Right forelimb (tissue), 1 donor: ENCODE measurements at places on chromosomes 6 and 20.

GRCh38 chr6:37624606-37625574 is 72.8 kb downstream of the MDGA1 start:
- peak; percentile 67 for DNase-seq

DNA sequence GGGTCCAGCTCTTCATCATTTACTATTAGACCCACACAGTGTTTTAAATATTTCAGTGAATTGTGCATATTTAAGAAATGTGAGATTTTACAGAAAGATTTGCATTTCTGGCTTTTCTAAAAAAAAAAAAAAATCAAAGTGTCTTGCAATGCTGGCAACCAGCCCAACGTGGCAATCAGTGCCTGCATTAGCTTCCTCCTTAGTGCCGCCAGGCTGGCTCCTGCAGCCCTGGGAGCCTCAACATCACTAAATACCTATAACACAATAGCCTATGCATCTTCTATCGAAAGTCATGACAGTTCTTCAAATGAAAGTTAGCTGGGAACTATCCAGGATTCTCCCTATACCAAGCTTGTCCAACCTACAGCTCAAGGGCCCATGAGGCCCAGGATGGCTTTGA is 9.4 kb upstream of the CD93 start:
- DNase-seq, result no peak

DNA sequence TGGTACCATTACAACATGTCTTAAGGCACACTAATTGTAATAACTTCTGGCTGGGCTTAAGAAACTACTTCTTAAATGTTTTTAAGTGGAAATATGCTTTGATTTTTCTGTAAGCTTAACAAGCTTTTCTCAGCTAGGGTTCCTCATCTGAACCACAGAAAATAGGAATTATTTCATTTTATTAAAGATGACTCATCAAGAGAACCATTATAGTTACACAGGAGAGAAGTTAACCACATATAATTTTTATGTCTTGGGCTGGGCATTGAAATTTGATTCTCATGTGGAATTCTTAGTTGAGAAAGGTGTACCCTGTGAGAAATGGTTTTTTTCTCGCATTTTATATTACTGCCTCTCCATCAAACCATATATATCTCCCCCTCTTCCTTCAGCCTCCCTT is 75.1 kb downstream of the QKI start:
- no peak for DNase-seq

- no peak for DNase-seq
These were observed 58.3 kb downstream of the TCP11 start for GRCh38 chr6:35082733-35083403.

DNA sequence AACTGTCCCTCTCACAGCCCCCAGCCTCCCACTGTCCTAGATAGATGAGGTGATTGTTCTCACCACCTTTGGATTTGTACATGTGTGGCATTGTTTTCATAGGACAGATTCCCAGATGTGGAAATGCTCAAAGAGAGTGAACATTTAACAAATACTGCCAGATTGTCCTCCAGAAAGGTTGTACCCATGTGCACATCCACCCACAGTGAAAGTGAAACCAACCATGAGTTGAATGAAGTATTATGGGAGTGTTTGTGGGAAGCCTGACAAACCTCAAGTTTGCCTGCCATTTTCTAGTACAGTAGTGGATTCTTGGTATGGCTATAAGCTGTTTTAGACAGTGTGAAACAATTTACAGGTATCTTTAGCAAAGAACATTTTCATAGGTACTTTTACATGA is 42.7 kb downstream of the ANKRD6 start:
- DNase-seq, result no peak

- DNase-seq, result no peak
These were observed 465.4 kb upstream of the BTBD3 start for GRCh38 chr20:11452326-11452725.

GRCh38 chr6:125728739-125729138 is 20.7 kb upstream of the HEY2 start:
- DNase-seq, result no peak

- no peak for DNase-seq
These were observed 65.7 kb downstream of the SRC start for GRCh38 chr20:37411408-37412219.

- DNase-seq, result no peak
These were observed 66.0 kb downstream of the BLOC1S5 start for GRCh38 chr6:7998103-7998725.
